ENCODE measurements at places on chromosomes 6 and 20.

DNA sequence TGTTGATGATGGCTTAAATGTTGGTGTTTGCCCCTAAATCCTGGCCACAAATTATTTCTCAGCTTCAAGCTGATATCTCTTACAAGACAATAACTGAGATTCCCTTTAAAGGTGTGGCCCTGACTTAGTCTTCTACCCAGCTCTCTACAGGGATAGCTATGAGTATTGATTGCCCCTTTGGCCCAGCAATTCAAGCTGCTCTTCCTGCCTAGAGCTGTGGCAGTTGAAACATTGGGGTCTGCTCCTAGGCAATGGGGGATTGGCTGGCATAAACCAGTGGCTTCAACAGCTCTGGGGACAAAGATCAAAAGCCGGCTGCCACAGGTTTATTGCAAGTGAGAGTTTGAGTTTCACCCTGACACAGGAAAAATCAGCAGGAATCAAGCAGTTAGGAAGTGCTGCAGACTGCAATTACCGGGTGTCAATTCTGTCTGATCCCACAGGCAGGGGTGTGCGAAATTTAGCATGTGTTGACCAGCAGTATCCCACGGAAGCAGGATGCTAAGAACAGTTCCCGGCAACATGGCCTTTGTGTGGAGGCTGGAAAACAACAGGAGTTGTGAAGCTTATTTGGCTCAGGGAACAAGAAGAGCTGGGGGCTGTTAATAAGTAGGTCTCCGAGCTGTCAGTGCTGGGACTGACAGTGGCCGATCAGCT is 66.2 kb upstream of the IYD start:
- no peak for DNase-seq

GRCh38 chr6:104548297-104548696 is 311.4 kb downstream of the HACE1 start:
- DNase-seq = no peak

GRCh38 chr6:28251661-28252008 is 434 bp downstream of the ZKSCAN4 start:
- no peak for DNase-seq

- DNase-seq = no peak
Observed at GRCh38 chr6:16305788-16306187, 67.4 kb downstream of the GMPR start.

DNA sequence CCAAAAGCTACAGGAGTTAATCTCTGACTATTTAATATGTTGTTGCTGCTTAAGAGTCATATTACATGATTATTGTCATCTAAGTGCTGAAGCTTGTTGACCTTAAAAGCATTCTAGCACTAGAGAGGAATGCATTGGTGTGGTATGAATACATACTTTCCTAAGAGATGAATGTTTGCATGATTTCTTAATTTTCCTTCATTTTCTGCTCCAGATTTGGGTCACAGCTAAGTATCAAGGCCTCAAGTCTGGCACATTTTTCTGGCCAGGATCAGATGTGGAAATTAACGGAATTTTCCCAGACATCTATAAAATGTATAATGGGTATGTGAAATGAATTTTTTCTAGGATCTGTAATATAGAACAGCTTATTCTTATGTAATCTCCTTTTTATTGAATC is 53.6 kb downstream of the ENPP1 start:
- DNase-seq = no peak

- DNase-seq = no peak
Observed at GRCh38 chr20:37938954-37939353, 36.0 kb downstream of the VSTM2L start.

DNA sequence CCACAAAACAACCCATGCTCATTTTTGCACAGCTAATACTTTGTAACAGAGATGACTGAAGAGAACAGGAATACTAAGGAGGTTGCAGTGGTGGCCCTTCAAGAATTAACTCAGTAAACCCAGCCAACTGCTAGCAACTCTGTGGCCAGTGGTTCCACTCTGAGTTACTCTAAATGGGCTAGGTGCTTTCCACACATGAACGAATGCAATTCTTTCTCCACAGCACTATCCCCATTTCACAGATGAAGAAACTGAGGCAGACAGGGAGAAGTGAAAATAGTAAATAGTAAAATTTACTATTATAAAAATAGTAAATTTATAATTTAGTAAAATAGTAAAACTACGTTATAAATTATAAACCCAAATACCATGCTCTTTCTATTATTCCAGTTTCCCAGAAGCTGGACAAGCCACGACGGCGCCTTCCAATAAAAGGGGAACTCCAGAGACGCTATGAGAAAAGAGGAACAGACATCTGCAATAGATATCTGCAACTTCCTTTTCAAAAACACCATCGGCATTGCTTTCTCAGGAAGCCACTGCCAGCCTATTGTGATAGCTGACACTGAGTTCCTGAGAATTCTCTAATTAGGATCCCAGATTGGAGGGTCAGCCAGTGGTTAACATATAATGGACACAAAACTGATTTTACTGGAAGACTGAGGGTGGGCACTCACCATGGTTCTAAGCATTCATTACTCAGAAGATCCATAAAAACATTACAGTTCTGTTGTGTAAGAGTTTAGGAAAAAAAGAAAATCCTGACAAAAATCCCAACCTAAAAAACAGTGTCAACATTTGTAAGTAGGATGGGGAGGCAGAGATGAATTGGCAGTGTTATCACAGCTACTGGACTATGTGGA is 16.2 kb downstream of the FKBP1A start:
- no peak for DNase-seq

DNA sequence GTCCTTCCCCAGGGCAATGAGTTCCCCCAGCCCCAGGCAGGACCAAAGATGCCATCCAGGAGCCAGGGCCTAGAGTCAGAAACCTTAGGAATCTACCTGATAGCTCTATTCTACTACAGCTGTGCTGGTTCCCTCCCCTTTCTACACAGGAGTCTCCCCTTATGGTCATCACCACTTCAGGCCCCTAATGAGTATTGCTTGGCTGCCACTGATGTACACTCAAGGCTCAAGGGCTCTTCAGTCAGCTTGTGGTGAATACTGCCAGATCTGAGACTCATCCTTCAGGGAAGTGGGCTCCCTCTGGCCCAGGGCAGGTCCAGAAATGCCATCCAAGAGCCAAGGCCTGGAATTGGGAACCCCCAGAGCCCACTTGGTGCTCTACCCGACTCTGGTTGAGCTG is 248.6 kb downstream of the ALDH8A1 start:
- no peak for DNase-seq

- DNase-seq = no peak
Observed at GRCh38 chr6:3650076-3650958, 101.2 kb downstream of the PXDC1 start.

DNA sequence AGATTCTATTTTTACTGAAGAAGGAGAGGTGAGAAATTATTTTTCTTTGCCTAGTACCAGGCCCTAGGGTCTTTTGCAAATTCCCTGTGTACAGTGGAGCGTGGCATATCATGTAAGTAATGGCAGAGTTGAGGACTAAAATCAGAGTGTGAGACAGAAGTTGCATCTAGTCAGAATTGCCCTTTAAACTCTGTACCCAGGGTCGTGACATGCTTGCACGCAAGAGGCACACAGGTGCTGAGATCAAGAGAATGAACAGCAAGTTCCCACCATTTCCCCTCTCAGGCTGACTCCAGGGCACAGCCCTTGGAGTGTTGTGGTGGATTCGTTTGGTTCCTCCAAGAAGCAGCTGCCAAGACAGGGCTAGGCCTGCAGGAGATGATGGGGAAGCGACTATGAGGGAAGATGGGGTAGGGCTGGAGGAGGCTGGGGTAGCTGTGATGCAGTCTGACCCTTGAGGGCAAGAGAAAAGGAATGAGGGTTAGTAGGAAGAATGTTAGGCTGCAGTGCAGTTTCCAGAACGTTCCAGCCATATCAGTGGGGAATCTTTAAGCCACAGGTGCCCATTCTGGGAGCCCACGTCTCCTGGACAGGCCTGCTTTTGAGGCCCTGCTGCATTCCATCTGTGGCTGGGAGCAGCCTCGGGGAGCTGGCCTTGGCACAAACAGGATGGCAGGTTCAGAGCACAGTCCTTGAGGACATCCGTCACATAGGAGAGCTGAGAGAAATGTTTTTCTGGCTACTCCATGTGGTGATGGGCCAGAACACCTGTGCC is 6.9 kb downstream of the NELFCD start:
- DNase-seq = no peak

- no peak for DNase-seq
Observed at GRCh38 chr6:42459888-42460287, 8.2 kb upstream of the TRERF1 start.

DNA sequence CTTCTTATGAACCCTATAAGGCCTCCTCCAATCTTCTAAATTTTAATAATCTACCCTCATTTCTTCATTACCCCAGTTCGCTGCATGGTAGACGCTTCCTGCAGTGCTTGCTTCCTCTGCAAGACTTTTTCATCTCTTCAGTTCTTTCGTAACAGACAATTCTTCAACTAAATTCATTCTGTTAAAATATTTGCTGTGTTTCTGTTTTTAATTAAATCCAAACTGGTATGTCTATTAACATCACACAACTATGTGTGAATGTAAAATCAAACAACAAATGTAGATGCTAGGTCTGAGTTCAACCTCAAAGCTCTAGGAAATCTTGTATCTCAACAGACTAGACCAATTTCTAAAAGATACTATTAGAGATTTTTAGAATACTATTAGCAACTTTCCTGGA is 199.3 kb downstream of the RNGTT start:
- DNase-seq = no peak

DNA sequence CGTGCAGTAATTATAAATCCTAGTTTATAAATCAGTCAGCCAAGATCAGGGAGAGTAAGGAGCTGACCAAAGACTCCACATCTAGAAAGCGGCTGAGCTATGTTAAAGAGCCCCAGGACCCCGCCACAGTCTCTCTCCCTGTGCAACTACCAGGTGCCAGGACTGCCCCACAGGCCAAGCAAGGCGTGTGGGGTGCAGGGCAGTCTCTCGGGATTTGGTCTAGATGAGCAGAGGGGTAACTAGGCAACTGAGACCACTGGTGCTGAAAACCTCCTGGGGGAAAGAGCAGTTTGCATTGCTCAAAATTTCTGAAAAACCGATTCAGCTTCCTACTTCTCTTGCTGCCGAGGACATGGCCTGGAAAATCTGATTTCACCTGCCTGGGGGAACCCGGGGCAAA is 10.4 kb downstream of the PMEPA1 start:
- no peak for DNase-seq

DNA sequence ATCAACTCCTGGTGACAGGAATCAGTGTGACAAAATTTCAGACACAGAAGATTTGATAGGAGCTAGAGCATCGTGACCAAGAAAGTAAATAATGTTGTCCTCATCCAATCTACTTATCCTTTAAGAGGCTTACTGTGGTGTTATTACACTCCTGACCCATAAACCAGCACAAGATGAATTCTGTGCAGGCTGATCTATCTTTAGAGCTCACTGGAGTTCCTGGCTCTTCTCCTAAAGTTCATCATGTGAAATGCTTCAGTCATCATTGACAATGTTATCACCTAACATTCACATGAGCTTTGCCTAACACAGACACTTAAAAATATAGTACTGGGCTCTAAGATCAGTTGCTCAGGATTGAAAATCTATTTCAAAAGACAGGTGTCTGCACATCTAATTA is 271.0 kb upstream of the HSF2 start:
- no peak for DNase-seq

GRCh38 chr6:20476501-20477043 is 57.7 kb upstream of the CDKAL1 start:
- no peak for DNase-seq

GRCh38 chr6:9087470-9087869 is 652.1 kb upstream of the SLC35B3 start:
- DNase-seq = no peak

DNA sequence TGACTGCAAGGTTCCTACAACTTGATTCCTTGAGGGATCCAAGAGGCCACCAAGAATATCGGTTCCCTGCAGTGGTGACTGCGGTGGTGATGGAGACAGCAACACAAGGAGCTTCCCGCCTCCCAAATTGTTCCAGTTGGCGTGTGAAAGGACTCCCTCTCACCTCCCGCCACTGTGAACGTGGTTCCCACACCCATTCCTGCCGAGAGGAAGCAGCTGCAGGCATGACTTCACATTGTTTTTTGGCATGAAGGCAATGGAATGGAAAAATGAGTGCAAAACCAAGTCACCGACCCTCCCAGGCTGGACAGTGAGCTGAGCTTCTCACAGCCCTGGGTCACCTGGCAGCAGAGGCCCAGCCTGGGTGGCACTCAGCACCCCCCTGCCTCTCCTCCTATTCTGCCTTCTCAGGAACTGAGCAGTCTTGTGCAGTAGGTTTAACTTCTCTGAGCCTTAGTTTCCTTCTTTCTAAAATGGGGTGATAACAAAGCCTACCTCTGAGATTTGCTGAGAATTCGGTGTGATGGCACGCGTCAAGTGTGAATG is 75.0 kb downstream of the CNKSR3 start:
- DNase-seq = no peak

DNA sequence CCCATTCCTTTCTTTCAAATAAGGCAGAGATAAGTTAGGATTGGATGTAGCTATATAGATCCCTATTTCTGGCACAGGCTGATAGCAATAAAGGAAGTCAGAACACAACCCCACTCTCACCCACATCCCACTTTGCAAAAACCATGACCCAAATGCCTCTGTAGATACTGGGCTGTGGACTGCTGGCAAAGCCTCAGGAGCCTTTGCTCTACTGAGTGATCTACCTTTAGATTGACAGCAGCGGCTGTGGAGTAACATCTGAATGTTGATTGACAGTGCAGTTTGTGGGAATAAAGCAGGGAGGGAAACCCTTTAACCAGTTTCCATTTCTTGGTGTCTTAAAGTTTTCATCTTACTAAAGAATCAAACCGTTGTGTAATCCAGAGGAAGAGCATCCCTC is 6.7 kb upstream of the TMEM30A start:
- DNase-seq = no peak

DNA sequence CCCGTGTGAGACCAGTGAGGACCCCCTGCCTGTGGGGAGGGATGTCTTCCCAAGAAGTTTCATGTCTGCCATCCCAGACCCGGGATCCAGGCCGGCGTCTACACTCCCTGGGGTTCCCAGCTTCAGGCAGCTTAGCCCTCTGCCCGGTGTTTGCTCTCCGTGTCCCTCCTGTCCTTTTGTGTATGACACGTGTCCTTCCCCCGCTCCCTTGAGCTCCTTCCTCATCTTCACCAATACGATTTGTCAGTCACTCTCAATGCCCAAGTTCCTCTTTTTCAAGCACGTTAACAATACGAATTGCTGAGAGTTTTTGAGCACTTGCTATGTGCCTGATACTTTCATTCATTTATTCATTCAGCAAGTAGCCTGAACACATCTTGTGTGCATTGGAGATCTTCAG is 115.6 kb upstream of the PTPN1 start:
- DNase-seq = no peak

DNA sequence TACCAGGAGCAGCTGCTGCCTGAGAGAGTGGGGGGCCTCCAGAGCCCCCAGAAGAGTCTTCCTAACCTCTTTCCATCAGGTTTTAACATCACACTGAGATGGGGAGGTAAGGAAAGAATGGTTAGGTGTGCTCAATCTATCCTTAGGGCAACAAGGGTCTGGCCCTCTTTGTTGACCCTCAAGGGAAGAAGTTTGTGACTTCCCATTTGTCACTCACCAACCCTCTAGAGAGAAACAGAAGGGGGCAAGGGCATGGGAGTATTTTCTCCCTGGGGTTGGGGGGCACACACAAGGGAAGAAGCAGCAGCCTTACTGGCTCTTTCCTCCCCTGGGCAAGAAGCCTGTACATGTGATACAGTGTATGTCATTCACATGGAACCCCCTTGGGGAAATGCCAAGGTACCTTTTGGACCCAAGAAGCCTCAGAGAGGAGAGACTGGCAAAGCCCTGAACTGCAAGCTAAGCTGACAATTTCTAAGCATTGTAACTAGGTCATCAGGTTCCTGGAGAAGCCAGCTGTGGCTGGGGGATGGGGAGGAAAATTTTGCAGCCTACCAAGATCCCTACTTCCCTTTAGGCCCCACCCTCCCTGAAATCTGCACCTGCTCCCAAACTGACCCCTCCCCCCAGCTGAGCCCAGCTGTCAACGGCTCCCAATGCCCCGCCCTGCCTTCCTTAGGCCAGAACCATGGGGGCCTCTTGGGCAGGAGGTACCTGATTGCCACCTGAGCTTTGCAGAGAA is 14.5 kb downstream of the BCL2L1 start:
- DNase-seq = no peak

Measured in stimulated activated CD8-positive, alpha-beta memory T cell treated with anti-CD3 and anti-CD28 coated beads, Interleukin-15, amount 100 ng/mL, for 4 hours (primary cell).